ENCODE measurements at places on chromosomes 4 and X.

GRCh38 chr4:2287594-2287915 is 25.6 kb upstream of the MXD4 start:
- DNase-seq, result no peak

DNA sequence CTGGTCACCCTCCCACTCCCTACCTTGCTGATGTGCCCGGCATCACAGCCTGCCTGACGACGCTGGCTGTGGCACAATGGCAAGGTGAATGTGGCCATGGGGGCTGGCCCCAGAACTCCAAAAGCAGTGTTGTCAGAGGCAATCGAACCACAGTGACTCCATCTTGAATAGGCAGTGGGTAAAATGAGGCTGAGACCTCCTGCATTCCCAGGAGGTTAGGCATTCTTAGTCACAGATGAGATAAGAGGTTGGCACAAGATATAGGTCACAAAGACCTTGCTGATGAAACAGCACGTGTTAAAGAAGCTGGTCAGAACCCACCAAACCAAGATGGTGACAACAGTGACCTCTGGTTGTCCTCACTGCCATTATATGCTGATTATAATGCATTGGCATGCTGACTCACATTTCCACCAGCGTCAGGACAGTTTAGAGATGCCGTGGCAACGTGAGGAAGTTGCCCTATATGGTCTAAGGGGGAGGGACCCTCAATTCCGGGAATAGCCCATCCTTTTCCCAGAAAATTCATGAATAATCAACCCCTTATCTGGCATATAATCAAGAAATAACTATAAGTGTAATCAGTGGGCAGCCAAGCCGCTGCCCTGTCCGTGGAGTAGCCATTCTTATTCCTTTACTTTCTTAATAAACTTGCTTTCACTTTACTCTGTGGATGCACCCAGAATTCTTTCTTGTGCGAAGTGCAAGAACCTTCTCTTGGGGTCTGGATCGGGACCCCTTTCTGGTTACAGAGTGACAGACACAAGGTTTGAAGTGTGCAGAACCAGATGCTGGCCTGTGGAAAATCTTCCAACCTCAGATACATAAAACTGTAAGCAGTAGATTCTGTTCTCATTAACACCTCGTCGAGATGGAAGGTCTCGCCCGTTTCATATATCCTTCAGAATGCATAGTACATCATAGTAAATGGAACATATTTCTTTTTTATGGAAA is 26.8 kb upstream of the CLDN24 start:
- DNase-seq, result no peak

DNA sequence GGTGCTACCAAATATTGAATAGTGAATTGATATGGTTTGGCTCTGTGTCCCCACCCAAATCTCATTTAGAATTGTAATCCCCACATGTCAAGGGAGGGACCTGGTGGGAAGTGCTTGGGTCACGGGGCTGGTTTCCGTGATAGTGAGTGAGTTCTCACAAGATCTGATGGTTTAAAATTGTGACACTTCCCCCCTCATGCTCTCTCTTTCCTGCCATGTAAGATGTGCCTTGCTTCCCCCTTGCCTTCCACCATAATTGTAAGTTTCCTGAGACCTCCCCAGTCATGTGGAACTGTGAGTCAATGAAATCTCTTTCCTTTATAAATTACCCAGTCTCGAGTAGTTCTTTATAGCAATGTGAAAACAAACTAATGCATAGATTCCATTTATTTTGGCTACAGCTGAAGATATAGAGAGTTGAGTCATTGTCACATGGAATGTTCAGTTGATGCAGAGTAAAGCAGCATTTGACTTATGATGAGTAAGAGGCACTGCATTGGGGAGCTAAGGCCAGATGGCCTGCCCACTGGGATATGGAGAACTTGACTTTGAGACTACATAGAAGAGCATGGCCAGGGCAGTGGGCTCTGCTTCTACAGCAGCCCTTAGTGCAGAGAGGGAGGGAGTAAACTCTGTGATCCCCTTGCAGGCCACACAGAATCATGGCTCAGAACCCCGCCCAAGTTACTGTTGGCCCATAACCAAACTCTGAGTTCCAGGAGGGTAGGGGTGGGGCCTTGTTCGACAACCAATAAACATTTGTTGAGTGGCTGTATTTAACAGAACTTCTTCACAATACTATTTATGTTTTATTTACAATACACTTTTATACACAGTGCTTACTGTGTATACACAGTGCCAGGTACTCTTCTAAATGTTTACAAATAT is 34.2 kb downstream of the RAI2 start:
- DNase-seq, result no peak

- DNase-seq, result no peak
These were observed 98.9 kb downstream of the LARP1B start for GRCh38 chr4:128159967-128160366.

DNA sequence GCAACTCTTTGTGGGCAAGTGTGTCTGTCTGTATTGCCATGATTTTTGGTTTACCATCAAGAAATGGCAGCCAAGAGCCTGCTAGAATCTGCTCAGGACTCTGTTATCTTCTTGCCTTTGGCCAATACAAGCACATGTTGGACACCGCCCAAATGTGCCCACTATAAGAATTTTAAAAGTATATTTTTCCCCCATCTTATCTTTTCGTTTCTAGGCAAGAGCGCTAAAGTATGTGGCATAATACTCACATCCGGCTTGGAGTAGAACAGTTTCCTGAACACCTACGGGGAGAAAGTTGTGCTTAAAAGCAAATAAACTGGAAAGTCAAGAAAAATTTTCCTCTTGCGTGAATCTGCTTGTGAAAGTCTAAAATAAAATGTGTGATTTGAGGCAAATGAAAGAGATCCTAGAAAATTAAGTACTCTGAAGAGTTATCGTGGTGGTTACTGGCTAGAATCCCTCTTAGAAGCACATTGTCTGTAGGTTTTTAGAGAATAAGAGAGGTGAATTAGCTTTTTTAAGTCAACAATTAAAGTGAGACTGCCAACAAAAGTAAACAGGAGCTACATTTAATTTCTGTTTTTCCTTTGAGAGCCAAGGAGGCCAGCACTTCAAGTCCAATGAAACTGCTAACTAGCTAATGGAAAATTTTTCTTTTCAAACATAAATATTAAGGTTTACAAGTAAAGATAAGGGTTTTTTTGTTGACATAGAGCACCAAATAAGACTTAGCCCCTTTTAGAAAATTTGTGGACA is 220.2 kb downstream of the SOWAHB start:
- no peak for DNase-seq

DNA sequence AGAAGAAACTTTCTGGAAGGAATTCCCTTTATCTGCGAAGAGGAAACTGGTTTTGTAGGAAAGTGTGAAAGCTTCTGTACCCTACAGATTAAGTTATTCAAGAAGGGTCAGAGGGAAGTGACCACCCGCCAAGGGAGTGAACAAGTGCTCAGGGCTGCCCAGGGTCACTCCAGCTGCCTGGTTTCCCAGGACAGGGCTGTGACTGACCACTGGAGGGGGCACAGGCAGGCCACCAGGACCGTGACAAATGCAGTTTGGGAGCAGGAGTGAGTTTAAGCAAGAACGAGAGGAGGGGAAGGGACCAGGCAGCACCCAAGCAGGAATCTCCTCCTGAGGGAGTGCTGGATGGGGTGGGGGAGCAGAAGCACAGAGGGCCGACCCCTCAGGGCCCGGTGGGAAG is 34.2 kb downstream of the ZFYVE28 start:
- DNase-seq, result no peak

DNA sequence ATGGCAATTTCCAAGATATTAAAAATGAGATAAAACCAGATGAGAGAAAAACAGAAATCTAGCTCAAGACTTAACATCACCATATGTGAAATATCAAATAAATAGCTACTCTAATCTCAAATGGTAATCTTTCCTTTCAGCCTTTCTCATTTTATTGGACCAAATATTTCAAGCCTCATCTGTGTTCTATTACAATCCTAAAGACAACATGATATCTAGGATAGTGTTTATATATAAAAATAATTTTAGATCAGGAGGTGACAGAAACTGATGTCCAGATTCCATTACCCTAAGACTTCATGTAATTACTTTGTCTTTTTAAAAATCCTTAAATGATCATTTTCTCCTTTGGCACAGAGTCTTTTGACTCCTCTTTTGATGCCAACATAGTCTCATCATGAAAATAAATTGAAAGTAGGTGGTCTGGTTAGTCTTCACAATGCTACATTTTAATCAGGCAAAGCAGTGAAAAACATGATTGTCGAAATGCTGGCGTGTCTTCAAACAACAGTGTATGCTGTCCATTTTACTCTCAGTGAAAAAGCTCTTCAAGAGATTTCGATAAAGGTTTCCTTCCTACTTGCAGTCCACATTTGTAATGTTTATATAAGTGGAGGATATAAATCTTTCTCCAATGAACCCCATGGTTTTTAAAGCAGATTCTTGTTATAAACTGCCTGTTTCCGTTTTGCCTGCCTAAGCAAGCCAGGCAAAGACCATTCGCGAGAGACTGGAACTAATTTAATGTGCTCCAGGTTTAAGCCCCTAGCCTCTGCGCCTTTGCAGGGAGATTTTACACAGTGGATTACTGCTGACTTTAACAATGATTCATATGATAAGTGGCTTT is 169.8 kb downstream of the SCFD2 start:
- no peak for DNase-seq

- DNase-seq, result no peak
These were observed 100.5 kb downstream of the GPR143 start for GRCh38 chrX:9665113-9665512.

- DNase-seq, result no peak
These were observed 64.8 kb downstream of the HPGD start for GRCh38 chr4:174457468-174457867.

- no peak for DNase-seq
These were observed 585.7 kb downstream of the ZNF674 start for GRCh38 chrX:45959567-45959966.

- DNase-seq, result no peak
These were observed 485.7 kb upstream of the HS3ST1 start for GRCh38 chr4:11914406-11914805.

DNA sequence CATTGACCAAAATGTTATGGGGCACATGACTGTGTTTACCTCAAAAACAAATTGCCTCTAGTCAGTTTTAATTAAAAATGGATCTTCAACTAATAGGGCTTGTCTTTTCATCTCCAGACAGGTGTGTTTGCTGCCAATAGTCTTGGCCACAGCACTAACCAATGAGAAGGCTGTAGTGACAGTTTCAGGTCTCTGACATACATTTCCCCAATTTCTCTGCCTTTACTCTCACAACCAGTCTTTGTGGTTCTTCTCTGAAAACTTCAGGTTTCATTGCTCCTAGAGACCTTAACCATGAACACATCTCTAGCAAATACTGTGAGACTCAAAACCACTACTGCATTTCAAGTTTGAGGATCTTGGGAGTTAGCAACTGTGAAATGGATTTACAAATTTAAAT is 3.5 kb upstream of the EDNRA start:
- no peak for DNase-seq

DNA sequence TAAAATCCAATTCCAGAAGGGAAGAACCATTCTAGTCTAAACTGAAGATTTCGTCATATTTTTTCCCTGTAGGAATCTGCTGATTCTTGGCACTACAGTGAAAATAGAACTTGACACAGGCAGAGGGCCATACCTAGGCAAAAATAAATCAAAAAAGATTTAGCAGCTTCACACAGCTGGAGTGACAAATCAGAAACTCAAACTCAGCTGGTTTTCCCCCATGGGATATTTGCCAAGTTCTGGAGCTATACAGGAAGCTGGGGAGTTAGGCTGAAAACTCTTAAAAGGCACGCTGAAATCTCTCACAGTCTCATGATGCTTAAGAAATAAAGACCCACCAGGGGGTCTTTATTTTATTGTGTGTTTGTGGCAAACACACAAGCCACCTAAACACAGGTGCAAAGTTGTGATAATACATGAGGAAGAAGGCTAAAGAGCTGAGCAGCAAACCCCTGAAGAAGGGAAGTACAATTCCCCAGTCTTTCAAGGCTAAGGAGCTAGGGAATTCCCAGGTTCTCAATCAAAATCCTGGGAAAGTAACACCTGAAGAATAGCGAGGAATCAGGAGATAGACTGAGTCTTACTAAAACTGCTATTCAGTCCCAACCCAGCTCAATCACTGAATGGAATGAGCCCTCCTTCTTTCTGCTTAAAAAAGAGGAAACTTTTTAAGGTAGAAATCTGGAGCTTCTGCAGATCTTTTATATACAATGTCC is 32.1 kb upstream of the BEND2 start:
- no peak for DNase-seq

DNA sequence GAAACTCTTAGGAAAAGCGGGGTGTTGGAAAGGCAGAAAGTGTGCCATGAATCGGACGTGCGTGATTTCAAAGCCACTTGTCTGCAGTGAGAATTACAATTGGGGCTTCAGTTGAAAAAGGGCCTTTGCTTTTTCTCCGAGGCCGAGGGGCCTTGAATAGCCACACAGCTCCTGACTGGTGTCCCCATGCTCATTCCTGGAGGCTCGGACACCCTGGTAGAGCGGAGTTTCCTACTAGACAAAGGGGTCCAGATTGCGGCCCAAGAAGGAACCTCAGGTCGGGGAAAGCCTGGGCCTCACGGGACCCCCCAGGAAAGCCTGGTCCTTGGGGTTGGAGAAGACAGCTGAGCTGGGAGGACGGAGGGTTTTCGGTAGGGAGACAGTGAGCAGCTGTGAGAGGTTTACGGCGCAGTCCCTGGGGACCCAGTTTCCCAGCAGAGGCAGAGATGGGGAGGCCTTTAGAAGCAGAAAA is 3.0 kb upstream of the SHOX start:
- no peak for DNase-seq

DNA sequence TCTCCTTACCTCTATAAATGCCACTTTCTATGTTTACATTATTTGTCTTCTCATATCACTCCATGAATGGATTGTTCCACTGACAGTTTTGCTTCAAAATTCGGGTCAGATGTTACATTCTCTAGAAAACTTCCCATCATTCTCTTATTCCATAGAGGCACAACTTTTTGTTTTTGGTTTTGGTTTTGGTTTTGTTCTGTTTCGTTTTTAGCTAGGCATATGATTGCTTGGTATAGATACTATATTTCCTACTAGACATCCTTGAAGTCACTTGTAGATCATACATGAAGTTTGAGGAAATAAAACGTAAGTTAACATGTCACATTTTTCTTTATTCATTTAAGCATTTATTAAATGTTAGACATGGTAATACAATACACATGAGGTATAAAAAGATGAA is 961.0 kb downstream of the PCDH18 start:
- DNase-seq, result no peak

GRCh38 chr4:129672941-129673340 is 577.0 kb downstream of the C4orf33 start:
- DNase-seq, result no peak

- DNase-seq, result no peak
These were observed 39.2 kb downstream of the SEL1L3 start for GRCh38 chr4:25823632-25824031.

- no peak for DNase-seq
These were observed 22.6 kb downstream of the SLC25A4 start for GRCh38 chr4:185165605-185166063.

GRCh38 chrX:41339148-41339547 is 5.2 kb downstream of the DDX3X start:
- no peak for DNase-seq

Data from germinal center (tissue), 1 donor.